ENCODE measurements at places on chromosomes 11 and 22. TPM values are rescaled to one million over a fixed set of nuclear protein-coding genes. Genes with fewer than 3 reads are reported as not detected.
A peak's percentile ranks its signal among the peaks of the same experiment; 100 is the strongest.

DNA sequence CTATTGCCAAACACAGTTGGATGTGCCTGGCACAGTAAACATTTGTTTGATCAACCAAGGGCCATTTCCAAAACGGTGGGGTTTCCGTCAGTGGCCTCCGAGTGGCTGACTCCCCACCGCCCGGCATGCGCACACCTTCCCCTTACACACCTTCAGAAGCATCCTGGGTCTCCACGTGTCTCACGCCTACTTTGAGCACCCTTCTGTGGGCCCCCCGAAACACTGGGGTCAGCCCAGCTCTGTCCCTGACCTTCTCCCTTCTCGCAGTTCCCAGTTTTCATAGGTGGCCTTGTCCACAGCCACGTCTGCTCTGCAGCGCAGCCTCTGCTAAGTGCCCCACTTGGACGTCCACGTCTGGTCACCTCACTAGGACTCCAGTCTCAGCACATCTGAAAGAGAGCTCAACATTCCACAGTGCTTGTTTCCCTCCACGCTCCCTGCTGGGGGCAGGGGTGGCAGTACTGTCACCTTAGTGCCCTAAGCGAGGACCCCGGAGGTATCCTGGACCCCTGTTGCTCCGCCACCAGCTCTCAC, 13.2 kb upstream of the SHANK2 start:
- no peak for DNase-seq

- DNase-seq: no peak
These were observed 31.7 kb downstream of the MUC2 start for GRCh38 chr11:1106387-1106786.

Gene PRR33
- 0.20 TPM for total RNA-seq

GRCh38 chr11:92130421-92130831, 94.2 kb upstream of the FAT3 start:
- DNase-seq: no peak

DNA sequence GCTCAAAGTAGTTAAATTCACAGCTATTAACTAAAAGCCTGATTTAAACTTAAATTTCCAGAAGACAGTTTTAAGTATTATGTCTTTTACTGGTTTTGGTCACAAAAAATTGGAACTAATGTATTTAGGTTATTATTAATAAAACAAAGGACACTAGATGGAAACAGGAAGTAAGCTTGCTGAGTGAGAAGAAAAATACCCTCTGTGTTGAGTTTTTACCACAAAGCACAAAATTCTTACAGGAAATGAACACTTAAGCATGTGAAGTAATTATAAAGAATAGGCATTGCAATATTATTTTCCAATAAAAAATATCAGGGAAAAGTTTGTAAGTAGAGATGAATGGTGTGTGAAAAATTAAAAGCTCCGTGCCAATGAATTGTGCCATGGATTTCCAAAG, 46.3 kb downstream of the PIK3C2A start:
- DNase-seq: no peak

GRCh38 chr22:39244496-39245129, at the start of gene PDGFB:
PDGFB (minus strand) TSS chr22:39244982; CDS start chr22:39243963, 1,019 bp downstream.
- no peak for DNase-seq

DNA sequence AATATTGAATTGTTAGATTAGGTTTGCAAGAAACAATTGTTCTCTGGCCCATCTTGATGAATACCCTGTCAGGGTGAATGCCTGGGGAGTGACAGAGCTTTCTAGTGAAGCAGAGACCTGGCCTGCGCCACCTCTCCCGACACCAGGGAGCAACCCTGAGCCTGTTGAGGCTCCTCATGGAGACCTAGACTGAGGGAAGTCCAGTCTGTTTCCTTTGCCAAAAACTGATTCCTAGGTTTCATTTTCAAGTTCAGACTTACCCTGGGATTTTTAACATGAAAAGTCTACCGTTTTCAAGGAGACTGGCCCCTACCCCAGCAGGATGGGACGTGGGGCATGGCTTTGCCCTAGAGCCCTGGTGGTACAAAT, 173.7 kb upstream of the SORL1-AS1 start:
- no peak for DNase-seq

Gene ISX
- not detected for total RNA-seq

DNA sequence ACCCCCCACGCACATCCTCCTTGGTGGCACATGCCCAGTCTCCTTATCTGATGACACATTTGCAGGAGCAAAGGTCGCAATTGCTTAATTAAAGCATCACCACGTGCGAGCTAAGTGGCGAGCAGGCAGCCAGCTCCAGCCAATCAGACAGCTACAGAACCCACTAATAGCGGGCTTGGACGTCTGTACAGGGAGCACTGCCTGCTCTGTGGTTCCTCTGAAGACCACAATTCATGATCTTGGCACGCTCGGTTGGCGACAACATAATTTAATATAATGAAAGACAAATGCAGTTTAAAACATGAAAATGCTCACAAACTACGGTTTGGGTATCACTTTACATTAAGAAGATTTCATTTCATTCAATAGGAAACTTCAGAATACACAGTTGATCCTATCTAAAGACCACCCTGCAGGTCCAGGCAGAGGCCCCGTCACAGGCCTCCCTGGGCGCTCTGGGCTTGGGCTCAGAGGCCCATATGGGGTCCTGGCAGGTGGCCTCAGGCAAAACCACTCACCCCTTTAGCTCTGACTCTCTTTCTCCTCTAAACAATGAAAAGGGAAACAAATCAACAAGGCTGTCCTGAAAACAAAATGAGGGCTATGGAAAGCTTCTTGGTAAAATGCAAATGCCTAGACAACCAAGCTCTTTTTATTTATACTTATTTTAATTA, 10.4 kb downstream of the PACSIN2 start:
- DNase-seq: no peak

Gene MCAM
- total RNA-seq: 2.1 TPM

Gene GP1BB
- not detected for total RNA-seq

GRCh38 chr11:70733327-70734325, 335.3 kb downstream of the CTTN start:
- no peak for DNase-seq

DNA sequence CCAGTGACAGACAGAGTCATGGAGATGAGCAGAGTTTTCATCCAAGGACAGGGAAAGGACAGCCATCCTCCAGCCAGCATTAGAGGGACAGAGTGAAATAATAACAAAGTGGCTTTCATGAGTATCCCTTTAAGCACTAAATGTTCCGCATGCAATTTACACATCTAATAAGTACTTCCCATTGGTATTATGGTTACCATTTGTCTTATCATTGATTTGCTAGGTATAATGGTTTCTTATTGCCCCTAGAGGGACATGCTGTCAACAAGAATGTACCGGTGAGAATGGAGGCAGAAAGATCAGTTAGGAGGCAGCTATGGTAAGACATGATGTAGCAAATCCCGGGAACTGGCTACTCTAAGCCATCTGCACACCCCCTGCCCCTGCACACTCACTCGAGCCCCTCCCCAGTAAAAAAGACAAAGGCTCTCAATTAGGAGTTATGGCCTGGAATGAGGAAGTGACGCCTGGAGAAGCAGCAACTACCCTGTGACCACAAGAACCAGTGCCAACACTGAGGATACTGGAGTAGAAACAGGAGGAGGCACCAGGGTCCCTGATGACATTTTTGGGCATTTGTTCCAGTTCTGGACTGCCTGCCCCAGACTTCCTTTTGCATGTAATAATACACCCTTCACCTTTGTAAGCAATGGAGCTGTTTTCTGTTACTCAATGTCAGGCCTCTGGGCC, 30.2 kb upstream of the HMGXB4 start:
- no peak for DNase-seq

DNA sequence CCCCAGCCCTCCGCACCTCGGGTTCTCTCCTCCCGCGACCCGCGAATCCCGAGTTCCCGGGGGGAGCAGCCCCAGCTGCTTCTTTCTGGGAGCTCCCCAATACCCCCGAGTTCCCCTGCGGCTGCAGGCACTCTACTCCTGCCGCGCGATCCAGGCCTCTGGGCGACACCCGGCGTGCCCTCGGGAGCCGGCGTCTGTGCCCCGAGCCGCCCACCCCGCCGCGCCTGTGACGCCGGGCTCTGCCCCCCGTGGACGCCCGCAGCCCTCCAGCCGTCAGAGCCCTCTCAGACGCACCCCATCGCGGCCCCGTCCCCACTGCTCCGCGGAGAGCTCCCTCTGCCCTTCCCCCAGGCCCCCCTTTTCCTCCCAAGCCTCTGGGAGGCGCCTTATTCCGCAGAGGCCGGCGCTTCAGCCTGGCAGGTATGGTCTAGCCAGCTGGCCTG, 422 bp downstream of the GLB1L2 start:
- DNase-seq: peak; percentile 14

- no peak for DNase-seq
These were observed 6.7 kb downstream of the CASTOR1 start for GRCh38 chr22:30282616-30283046.

- DNase-seq: no peak
These were observed 2.0 kb upstream of the TESMIN start for GRCh38 chr11:68753300-68753699.

DNA sequence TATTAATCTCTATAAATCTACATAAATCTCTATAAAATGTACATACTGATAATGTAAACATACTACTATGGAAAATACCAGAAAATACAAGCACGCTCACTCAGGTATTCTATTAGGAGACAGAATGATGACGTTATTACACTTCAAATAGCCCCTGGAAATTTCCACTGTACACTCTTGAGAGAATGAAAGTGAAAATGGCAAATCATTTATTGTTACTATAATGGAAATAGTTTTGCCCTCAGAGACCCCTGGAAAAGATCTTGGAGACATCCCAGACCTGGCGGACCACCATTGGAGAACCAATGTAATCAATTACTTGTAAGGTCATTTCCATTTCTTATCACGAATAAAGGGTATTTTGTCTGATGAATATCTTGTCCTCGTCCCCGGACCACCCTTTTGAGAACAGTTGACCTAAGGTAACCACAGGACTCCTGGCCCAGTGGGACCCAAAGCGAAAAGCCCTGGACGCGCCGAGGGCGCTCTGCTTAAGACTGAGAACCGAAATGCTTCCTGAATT, 509 bp upstream of the PRRG4 start:
- no peak for DNase-seq

- no peak for DNase-seq
These were observed 39.2 kb downstream of the KDM2A start for GRCh38 chr11:67158221-67158620.

All from activated T-cell treated with anti-CD3 and anti-CD28 coated beads, Interleukin-2, amount 50 U/mL, for 4 hours (primary cell).